ENCODE measurements at places on chromosomes 4 and X.

- no peak for DNase-seq
These were observed 6.8 kb downstream of the MMAA start for GRCh38 chr4:145625677-145626622.

DNA sequence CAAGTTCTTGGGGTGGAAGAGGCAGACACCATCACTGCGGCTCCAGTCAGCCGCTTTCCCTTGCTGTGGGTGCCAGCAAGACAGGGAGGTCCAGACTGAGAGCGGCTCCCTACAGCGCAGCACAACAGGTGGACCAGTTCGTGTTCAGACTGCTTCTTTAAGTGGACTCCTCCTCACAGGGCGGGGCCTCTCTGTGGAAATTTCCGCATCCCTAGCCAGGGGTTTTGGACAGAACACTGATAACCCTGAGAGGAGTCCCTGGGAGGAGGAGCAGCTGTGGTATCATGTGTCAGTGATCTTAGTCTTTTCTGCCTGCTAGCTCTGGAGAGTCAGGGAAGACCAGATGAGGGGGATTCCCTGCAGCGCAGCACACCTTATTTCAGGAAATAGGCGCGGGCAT is 48.5 kb downstream of the MAGEC2 start:
- DNase-seq, result no peak

DNA sequence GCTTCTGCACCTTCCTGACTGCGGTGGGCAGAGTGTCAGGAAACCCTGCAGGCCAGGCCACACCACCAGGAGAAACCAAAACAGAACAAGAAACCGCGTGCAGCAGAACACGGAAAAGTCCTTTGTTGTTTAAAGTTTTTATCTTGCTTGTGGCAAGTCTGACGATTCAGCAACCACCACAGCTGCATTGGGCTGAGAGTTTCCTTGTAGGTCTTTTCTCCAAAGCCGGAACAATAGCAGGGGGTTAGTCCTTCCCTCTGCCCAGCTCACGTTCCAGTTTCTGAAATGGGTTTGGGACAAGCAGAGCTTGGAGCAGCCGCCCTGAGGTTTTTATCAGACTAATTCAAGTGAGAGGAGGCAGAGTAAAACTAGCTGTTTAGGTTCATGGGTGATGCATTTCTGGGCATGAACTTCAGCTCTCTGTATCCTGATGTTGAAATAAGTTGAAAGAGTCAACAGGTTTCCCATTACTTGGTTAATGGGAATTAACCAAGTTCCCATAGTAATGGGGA is 216.9 kb downstream of the PTTG2 start:
- no peak for DNase-seq

DNA sequence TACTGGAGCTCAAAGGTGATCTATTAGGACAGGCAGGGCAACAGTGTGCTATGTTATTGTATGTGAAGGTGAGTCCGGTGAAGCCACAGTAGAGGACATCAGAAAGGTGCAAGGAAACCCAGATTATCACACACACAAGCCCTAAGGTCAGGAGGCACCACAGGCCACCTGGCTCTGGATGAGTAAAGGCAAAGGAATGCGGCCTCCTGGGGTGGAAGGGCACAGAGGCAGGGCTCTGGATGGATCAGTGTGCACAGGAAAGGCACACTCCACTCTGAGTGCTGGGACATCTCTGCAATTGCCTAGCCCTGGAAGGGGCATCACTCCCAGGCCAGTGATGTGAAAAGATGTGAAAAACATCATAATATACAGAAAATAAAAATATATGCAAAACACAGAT is 683.5 kb downstream of the TRIML1 start:
- peak; percentile 76 for DNase-seq

GRCh38 chr4:130855533-130855932 is 1759.6 kb downstream of the C4orf33 start:
- DNase-seq, result no peak

- DNase-seq, result no peak
These were observed 37.4 kb downstream of the ASIC5 start for GRCh38 chr4:155828628-155829027.

GRCh38 chr4:163991298-163991865 is 496.9 kb downstream of the TMA16 start:
- peak; percentile 21 for DNase-seq

GRCh38 chrX:38374431-38374830 is 22.0 kb downstream of the OTC start:
- DNase-seq, result no peak

GRCh38 chr4:173414456-173414855 is 15.5 kb upstream of the SCRG1 start:
- no peak for DNase-seq

DNA sequence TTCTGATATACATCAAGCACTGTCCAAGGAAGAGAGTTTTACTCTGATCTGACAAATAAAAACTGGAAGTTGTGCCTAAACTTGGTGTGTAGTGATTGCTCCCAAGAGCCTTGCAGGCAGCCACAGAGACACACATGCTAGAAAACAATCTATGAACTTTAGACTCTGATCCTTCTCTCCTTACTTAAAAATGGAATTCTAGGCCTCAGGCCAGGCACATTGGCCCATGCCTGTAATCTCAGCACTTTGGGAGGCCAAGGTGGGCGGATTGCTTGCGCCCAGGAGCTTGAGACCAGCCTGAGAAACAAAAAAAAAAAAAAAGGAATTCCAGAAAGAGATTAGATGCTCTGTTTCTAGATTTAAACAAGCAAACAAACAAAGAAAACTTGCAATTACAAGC is 45.6 kb upstream of the S100G start:
- DNase-seq, result no peak

DNA sequence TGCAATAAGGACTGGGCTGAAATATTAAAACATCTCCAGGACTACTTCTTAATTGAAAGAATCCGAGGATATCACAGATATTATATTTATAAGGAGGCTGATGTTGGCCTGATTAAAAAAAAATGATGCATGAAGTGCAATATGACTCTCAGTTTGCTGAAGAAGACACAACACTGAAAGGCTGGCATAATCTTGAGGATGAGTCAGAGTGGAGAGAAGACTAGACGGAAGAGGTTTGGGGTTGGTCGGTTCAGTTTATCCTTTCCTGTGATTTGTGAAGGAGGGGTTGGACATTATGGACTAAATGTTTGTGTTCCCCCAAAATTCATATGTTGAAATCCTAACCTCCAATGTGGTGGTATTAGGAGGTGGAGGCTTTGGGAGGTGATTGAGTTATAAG is 170.3 kb downstream of the CORIN start:
- no peak for DNase-seq

DNA sequence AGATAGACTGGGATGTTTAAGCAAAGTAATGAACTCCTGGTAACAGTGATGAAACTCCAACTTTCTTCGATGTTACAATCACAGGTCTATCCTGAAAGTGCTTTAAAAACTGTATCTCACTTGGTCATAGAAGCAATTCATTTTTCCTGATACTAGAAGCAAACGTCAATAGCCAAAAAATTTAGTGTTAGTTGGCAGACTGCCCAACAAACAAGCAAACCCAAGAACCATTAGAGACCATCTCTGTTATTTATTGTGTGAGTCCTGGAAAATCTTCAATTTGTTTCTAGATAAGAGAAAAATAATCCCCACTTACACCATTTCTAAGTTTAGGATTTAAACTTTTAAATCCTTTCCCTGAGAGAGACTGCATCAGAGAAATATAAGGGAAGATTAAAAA is 553.9 kb downstream of the INPP4B start:
- no peak for DNase-seq

DNA sequence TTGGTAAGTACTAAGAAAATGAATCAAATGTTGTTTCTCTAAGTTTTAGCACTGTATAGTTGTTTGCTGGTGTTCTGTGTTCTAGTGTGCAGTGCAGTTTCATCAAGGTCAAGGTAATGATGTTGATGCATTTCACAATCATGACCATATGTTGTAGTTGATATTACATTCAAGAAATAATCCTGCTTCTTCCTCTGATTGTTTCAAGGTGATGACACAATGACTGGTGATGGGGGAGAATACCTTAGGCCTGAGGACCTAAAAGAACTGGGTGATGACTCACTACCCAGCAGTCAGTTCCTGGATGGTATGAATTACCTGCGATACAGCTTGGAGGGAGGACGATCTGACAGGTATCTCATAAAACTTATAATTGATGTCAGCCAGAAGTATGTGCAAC is 261.6 kb downstream of the ANK2 start:
- DNase-seq, result peak; percentile 73

DNA sequence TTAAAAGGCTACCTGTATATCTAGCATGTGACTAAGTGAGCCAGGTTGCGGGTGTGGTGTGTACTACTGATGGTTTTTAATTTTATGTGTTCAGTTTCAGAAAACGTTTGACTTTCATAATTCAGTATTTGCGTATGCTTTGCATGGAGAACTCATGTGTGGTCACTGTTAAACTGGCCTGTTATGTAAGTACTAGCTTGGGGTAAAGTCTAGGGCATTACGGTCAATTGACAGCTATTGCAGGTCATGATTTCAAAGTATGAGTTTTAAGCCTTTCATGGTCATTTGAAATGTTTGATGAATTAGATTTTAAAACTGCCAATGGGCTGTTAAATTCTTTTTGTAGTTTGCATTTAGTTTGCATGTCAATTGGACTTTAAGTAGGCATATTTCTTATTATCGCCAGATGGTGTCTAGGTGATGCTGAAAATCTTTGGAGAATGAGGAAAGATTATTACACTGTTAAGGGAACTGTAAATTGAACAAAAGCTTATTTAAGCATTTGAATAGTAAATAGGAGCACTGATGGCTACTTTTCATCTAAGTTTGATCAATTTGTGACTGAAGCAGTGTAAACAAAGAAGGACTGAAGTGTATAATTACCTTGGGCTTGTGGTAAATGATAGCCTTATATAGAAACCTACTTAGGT is 563.4 kb downstream of the DACH2 start:
- no peak for DNase-seq

DNA sequence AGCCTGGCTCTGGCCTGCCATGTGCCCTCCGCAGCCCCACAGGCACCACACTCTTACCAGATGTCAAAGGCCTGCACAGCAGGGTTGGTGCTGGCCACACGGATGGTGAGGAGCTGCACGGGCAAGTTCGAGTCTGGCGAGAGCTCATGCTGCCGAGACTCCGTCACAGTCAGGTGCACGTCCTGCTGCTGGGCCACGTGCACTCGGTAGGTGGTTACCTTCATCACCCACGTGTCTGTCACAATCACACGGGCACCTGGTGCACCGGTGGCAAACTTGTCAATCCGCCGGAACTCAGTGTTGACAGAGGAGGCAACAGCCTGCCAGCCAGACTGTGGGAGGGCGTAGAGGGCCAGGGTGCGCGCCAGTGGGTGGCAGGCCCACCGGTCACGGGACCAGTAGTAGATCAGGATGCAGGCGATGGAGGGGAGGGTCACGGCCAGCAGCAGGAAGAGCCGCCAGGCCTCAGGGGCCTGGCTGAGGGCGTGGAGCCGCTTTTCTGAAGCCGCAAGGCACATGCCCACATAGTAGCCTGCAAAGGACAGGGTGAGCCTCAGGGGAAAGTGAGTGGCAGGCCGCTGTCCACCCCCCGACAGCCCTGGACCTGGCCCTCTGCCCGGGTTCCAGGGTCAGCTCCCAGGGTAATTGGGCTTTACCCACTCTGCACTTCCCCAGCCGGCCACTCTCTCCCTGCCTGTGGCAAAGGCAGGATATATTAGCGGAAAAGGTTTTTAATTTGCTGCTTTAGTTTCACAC is 2.9 kb downstream of the TMEM129 start:
- DNase-seq, result no peak
